ENCODE measurements at places on chromosomes 2 and 18.
A peak's percentile ranks its signal among the peaks of the same experiment; 100 is the strongest.

GRCh38 chr2:3289526-3289925 lies 88.1 kb downstream of the EIPR1 start:
- DNase-seq = no peak

GRCh38 chr2:223043164-223043941 lies 8.6 kb upstream of the KCNE4 start:
- no peak for DNase-seq

- no peak for DNase-seq
These were observed 46.6 kb upstream of the SP3 start for GRCh38 chr2:174011796-174012195.

DNA sequence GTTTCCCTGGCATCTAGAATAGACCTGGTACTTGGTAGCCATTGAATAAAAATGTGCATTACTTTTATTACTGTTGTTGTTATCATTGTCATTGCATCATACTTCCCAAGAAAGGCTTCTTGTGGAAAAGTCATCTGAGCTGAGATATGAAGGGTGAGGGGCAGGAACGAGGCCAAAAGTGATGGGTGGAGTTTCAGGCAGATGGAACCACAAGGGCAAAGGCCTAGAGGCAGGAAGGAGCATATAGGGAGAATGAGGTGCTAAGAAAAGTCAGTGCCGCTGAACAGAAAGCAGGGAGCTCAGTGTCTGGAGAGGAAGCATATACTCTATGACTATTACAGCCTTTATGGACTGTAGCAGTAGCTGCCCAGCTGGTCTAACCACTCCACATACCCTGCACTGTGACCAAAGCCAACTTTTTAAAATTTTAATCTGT lies 219.3 kb downstream of the SPP2 start:
- no peak for DNase-seq

DNA sequence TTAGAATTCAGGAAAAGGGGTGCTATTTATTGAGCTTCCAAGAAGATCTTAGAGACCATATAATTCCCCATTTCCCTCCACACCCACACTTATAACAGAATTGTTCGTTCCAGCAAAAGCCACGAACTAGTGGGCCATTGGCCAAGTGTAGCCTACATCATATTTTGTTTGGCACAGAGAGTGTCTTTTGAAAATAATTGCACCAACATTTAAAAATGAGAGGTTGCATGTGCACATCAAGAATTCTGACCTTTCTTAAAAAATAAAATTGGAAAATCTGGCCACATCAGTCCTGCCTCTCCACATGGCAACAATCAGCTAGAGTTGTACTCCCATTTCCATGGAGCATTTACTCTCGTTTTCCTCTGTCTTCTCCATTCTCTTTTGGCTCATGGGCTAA lies 655.5 kb upstream of the FANCL start:
- no peak for DNase-seq

DNA sequence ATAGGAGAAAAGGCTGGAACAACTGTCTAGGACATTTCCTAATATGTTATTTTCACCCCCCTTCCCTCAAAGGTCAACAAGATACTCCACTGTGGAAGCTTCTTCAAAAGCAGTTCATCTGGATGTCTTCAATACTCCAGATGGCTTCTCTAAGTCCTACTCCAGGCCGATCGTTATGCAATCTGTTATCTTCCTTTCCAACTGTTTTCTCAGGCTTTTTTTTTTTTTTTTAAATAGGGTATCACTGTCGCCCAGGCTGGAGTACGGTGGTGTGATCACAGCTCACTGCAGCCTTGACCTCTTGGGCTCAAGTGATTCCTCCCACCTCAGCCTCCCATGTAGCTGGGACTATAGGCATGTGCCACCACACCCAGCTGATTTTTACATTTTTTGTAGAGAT lies 26.3 kb downstream of the ATP8B1 start:
- DNase-seq = no peak

DNA sequence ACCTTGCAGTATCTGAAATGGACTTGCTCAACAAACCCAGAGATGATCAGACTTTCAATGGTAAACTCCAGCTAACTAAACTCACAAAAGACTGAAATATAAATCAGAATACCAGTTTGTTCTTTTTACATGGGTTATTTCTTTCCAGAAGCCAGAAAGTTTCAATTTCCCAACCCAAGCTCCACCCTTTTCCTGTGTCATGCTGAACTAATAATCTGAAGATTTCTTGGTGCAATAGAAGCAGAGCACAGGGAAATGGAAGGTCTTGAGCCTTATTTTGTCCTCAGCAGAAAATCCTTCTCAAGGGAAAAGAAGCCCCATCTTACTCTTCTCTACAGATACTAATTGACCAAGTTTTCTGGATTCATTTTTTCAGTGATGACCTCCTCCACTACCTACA lies 93.3 kb upstream of the PAPOLG start:
- no peak for DNase-seq

DNA sequence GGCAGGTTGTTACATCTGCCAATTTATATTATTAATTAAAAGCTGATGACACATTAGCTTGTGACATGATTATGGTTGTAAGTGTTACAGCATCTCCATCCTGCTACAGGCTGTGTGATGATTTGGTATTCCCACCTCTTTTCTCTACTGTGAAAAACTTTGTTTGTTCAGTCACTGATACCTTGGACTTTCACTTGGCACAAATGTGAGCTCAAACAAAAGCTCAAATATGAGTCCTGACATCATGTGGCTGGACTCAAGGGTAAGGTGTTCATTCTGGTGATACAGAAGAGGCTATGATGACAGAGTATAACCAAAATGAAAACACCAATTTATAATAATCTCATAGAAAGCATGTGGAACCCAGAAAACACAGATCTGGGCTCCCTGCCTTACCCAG lies 11.4 kb upstream of the IL36A start:
- DNase-seq = no peak

GRCh38 chr18:74171910-74172606 lies 23.7 kb downstream of the TIMM21 start:
- DNase-seq = no peak

- DNase-seq = no peak
These were observed 203.0 kb upstream of the EPHA4 start for GRCh38 chr2:221775096-221775495.

GRCh38 chr2:134420920-134421319 lies 167.0 kb downstream of the MGAT5 start:
- DNase-seq = no peak

DNA sequence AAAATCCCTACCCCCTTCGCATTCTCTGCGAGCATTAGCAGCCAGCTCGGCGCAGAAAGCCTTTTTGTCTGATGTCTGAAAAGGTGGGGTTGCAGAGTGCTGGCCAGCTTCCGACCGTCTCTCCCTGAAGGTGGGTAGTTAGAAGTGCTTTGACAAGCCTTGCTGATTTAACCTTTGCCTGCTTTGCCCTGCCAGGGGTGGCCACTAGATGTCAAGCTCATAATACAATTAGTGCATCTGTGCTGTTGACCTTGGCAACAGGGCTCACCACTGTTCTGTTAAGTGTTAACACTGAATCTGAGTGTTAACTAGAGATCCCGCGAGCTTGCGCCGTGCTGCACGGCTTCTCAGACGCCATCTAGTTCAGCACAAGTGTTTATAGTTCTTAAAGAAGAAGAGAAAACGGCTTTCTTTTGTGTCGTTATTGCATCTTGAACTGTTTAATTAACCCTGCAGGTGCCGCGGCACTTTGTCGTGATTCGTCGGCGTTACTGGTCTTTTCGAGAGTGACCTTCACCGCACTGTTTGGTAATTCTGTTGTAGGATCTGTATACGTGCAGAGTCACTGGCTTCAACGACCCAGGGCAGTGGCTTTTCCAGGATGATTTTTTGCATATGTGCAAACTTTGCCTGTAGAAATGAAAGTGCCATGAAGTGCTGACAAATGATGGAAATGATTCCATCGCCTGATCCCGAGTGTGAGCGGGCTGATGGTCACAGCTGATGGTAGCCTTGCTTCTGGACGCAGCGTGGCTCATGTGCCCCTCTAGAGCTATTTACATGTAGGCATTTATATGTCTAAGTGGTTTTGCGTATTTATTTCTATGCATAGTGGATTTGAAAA lies 5.5 kb downstream of the SALL3 start:
- peak; percentile 7 for DNase-seq

GRCh38 chr2:15992457-15993231 lies 52.3 kb downstream of the MYCN start:
- no peak for DNase-seq

DNA sequence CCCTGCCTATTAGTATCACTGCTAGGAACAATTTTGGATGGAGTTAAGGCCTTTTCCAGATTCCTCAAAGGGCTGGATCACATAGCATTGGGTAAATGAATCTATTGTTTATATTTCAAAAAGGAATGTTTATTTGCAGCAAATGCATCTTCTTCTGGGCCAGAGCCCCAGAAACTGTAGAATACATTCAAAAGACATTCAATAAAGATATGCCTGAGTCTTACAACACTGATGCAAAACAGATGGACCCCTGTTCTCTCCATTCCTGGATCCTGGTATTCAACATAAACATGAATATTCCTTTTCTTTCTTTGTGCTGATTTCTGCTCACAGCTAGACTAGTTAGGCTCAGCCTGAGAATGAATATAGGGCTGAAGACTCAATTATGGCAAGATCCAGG lies 227.2 kb upstream of the KLHL29 start:
- DNase-seq = no peak

DNA sequence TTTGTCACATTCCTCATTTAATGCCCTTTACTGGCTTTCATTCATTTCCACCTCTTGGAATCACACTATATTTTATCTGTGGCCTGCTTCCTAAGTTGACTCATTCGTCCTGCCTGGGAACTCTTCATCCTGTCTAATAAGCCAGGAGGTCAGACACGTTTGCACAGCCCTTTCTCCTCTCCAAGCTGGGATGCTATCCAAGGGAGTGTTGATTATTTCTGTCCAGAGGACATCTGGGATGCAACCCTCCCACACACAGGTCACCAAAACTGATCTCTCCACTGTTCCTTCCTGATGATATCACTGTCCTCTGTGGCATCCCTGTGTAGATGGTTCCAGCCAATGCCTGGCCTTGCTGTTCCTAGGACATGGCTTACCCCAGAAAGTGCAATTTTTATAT lies 79.8 kb upstream of the NOSTRIN start:
- no peak for DNase-seq

DNA sequence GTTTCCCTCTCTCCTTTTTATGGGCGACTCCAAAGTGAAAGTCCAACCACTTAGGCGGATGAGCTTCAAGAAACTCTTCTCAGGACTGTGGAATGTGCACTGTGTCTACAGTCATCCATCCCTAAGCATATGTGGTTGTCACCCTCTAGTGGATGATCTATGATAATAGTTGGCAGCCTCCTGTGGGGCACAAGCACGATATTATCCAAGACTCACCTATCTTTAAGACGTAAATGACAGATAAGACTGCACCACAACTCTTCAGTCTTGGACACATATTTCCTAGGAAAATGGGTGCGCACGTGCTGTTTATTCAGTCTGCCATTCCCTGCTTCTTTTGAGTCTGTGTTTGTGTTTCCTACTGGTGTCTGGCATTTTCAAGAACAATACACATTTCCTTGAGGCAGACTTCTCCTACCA lies 145.5 kb upstream of the CTAGE1 start:
- peak; percentile 86 for DNase-seq

- no peak for DNase-seq
These were observed 148.5 kb upstream of the SATB2 start for GRCh38 chr2:199606193-199606780.

GRCh38 chr2:95275151-95275515 lies 884 bp downstream of the PROM2 start:
- DNase-seq = no peak

- no peak for DNase-seq
These were observed 317.9 kb downstream of the CLIP4 start for GRCh38 chr2:29433128-29433527.

GRCh38 chr2:195535911-195536522 lies 121.0 kb upstream of the SLC39A10 start:
- DNase-seq = no peak

DNA sequence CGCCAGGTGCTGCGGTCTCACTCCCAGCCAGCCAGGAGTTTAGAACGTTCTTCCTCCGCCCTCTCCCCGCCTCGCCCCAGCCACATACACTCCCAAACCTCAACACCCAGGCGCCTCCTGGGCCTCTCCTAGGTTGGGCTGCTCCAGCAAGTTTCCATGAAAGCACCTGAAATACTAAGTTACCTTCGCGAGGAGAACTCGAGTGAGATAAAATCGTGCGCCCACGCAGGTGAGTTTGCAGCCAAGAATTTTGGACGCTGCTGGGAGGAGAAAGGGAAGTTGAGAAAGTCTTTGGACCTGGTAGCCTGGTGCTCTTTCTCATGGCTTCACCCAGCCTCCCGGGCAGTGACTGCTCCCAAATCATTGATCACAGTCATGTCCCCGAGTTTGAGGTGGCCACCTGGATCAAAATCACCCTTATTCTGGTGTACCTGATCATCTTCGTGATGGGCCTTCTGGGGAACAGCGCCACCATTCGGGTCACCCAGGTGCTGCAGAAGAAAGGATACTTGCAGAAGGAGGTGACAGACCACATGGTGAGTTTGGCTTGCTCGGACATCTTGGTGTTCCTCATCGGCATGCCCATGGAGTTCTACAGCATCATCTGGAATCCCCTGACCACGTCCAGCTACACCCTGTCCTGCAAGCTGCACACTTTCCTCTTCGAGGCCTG lies at the start of gene GPR39:
GPR39 (plus strand) TSS at position 83 of the 673 bp plus-strand sequence.
- DNase-seq = peak; percentile 27

DNA sequence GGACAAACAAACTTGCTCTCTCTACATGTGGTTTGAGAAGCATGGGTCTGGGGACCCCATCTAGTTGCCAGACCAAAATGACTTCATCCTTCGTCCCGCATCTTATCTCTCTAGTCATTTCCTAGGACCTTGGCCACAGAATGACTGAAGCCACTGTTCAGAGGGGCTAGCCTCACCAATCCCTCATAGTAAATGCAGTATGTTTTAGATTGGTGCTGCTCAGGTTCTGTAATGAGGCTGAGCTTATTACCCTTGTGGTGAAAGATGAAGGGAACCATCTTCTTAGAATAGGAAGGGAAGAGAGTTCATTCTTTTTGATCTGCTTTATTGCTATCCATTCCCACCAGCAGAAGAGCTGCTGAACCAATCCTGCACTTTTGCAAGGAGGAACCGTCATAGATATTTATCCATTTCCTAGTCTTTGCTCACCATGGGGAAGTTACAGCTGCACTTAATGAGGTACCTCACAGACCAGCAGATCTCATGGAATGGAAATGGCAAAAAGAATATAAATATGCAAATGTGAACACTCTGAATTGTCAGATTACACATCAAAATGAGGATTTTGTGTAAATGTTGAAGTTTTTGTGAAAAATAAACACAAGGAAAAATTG lies 436.7 kb downstream of the LPIN1 start:
- DNase-seq = no peak

GRCh38 chr2:151777487-151777886 lies 43.2 kb upstream of the NEB start:
- peak; percentile 19 for DNase-seq

DNA sequence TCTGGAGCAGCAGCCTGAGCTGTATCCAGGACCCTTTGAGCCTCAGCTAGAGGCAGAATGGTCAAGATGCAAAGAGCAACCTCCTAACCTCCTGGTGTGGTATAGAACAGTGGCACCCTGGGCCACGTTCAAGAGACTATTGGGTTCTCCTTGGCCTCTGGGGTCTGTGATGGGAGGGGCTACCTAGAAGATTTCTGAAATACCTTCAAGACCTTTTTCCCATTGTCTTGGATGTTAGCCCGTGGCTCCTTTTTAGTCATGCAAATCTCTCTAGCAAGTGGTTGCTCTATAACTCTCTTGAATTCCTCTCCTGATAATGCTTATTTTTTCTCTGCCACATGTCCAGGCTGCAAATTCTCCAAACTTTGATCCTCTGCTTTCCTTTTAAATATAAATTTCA lies 106.3 kb upstream of the SULT1C3 start:
- no peak for DNase-seq

All from A549 (cell line).